GM12878 (cell line): ENCODE measurements at places on chromosomes 2 and 18.

- no peak for DNase-seq
Measured at GRCh38 chr2:216849987-216850386, 9.9 kb downstream of the TNP1 start.

- DNase-seq = no peak
Measured at GRCh38 chr2:223486751-223487150, 115.4 kb downstream of the SCG2 start.

- no peak for DNase-seq
Measured at GRCh38 chr2:54469484-54470053, 13.4 kb downstream of the SPTBN1 start.

- no peak for DNase-seq
Measured at GRCh38 chr2:3001615-3002560, 375.7 kb downstream of the EIPR1 start.

DNA sequence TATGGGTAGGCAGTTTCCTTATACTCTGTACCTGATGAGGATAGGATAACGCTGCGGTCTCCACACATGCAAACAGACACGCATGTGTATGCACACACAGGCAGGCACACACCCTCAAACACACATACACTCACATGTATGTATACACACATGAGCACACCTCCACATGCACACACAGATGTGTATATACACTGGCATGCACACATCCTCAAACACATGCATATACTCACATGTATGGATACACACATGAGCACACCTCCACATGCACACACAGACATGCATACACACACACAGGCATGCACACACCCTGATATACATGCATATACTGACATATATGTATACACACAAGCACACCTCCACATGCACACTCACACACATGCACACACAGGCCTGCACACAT, 267.8 kb upstream of the HDAC4 start:
- DNase-seq = no peak

DNA sequence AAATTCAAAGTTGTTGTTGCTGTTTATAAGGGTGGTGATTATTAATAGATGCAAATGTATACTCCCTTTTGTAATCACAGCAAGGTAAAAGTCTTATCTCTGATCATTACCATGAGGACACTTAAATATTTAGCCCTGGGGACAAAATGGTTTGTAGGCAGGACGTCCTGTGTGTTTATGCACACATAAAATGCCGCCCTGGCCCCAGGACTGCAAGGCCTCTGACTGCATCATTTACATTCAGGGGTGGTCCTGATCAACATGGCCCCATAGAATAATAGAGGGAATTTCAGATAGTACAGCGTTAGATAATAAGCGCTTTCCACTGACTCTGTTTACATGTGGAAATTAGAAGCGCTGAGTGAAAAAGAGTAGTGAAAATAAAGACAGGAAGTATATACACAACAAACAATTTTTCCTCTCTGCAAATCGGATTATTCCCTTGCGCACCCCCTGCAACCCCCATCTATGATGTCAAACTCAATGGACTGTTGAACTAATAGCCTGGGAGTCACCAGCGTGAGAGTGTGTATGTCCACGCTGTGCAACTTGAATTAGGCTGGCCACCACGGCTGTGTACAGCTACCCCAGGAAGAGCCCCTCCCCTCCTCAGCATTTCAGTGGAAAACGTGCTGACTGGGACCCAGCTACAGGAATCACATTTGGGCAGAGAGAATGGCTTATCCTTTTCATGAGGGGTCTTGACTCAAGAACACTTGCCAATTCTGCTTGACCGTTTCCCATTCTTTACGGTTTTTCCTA, 291.5 kb downstream of the SOX11 start:
- DNase-seq = no peak
